Stimulated activated CD8-positive, alpha-beta memory T cell treated with anti-CD3 and anti-CD28 coated beads, Interleukin-7, amount 100 ng/mL, for 4 hours (primary cell): ENCODE measurements at places on chromosomes 1 and 21.

GRCh38 chr1:9529190-9529589 lies 10.1 kb upstream of the SLC25A33 start:
- no peak for DNase-seq

DNA sequence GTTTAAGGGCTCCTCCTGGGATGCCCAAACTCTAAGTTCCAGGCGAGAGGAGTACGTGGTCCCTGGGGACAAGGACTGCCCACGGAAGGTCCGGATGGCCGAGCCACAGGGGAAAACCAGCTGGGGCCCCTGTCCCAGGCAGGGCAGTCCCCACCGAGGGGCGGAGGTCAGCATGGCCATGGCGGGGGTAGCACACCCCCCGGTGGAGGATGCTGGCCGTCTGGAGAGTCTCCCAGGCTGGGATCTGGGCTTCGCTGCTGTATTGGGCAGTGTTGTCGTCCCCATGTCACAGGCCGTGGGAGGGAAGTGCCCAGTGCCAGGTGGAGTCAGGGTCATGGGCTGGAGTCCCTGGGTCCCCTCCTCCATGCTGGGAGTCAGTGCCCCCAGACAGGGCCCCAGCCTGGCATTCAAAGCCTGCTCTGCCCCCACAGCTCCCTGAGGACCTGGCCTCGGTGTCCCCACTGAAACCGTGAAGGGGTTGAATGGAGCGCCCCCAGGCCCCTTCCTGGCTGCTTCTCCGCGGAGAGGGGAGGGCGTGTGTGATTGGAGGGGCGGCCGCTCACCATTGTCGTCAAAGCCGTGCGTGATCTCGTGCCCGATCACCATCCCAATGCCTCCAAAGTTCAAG lies 6.8 kb downstream of the PRXL2B start:
- no peak for DNase-seq

DNA sequence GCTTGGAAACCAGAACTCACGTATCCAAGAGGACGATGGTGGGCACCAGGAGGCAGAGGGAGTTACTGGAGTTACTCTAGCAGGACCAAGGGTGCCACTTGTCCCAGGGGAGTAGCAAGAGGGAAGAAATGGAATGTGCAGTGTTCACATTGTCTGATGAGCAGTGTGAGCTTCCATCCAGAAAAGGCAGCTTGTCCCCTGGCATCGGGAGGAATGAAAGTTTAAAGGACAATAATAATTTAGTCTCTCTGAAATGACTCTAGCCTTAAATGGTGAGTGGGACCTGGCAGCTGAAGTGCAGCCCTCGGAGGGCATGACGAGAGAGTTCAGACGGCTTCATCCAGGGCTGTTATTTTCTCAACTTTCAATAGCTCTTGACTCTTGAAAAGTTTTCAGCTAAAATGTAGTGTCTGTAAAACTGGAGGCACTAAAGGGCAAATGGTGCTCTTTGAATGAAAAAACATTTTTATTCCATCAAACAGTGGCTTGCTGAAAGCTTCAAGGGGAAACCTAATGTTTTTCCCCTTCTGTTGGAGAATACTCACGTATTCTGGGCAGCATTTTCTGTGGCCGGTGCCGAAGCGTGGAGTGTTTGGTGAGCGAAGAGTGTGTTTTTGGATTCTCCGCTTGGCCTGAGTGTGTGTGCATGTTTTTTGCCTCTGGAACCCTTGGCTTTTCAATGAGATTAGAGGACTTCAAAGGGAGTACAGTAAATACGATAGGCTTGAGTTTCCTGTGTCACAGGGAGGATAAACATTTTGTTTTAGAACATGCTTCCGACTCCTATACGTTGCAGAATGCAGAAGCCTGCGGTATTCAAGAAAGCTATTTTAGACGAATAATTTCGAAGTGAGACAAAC lies 157.3 kb downstream of the GALNT2 start:
- no peak for DNase-seq

DNA sequence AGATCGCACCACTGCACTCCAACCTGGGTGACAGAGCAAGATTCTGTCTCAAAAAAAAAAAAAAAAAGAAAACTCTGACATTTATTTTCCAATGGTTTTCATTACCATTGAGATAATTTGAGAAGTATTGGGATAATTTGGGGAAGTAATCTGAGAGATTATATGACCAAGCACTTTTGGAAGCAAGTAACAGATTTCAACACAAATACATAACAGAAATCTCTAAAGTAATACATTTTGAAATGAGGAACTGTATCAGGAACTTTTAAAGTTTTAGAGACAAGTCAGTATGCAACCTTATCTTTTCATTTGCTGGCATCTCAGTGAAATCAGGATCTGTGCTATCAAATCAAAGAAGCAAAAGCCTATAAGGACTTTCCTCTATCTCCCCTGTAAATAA lies 25.4 kb upstream of the SLC16A1 start:
- no peak for DNase-seq

DNA sequence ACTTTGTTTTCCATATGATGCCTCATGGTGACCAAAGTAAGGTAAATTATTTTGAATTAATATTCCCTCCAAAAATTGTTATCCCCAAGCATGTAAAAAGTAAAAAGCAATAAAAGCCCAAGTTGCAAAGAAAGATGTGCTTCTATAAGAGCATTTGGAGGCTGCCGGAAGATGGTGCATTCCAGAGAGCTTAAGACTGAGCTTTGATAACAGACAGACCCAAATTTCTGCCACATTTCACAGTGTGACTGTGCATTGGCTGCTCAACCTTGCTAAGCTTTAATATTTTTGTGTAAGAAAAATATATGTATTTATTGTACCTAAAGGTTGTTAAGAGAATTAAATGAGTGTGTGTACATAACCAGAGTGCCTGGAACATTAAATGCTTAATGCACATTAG lies 67.9 kb downstream of the CYYR1 start:
- DNase-seq = no peak

- DNase-seq = no peak
These were observed 17.2 kb upstream of the PLA2G2E start for GRCh38 chr1:19940486-19941205.
